Frontal cortex (tissue), 4 donors: ENCODE measurements at places on chromosomes 11 and 22. TPM values are rescaled to one million over a fixed set of nuclear protein-coding genes. Genes with fewer than 3 reads are reported as not detected.

ROBO3 gene
- total RNA-seq, result 10.2 TPM

CRYBB2 gene
- not detected for total RNA-seq

DDIAS gene
- total RNA-seq, result 1.6 TPM

MPEG1 gene
- total RNA-seq, result 2.0 TPM

DGCR6 gene
- 10.2 TPM for total RNA-seq

MMP12 gene
- not detected for total RNA-seq

TTLL12 gene
- total RNA-seq, result 30.6 TPM

KRTAP5-3 gene
- total RNA-seq, result not detected

C11orf86 gene
- total RNA-seq, result not detected

RTN4RL2 gene
- 0.41 TPM for total RNA-seq

FAM111B gene
- total RNA-seq, result 2.9 TPM

KCNQ1 gene
- total RNA-seq, result under 0.01 TPM

UCP3 gene
- 0.82 TPM for total RNA-seq

MMP1 gene
- not detected for total RNA-seq

SLN gene
- 35.5 TPM for total RNA-seq

TMPRSS13 gene
- total RNA-seq, result 0.41 TPM

SCN3B gene
- 48.9 TPM for total RNA-seq

CNGA4 gene
- 0.41 TPM for total RNA-seq

APOL6 gene
- total RNA-seq, result 0.82 TPM

PKP3 gene
- total RNA-seq, result not detected
